NCI-H146 (cell line): ENCODE measurements at places on chromosomes 1 and 21.

DNA sequence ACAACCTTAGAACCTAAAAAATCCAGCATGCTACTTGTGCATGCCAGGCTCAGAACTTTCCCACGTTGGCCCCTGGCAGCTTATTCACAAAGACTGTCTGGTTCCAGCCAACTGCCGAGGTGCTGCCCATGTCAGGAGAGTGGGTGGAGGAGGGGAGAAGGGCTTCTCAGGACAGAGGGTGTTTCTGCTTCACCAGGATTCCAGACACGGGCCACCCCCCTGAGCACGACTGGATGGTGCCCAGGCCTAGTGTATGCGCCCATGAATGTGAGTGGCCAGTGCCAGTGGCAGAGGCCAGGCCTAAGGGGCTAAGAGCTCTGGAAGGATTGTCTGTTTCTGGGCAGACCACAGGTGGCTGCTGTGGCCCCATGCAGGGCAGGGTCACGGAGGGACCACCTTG, 148.2 kb upstream of the COL6A1 start:
- DNase-seq = no peak

GRCh38 chr1:36852586-36852985, 181.7 kb downstream of the GRIK3 start:
- DNase-seq = no peak

DNA sequence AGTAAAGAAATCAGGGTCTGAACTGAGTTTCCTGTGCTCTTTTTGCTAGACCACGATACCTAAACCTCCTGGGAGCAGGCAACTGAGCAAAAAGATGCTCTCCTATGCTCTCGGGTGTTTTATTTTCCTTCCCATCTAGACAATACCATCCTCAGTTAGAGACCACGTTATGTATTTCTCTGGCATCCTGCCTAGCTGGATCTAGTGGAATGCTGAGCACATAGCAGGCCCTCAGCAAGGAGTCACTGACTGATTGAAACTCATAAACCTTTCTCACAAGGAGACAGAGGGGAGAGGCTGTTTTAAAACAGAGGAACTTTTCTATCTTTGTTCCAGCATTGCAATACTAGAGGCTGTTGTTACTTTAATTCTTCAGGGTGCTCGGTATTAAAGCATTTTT, 168.0 kb downstream of the CYYR1 start:
- DNase-seq = no peak

- DNase-seq = no peak
Observed at GRCh38 chr1:43442756-43443155, 11.0 kb downstream of the HYI start.

GRCh38 chr1:10823000-10823401, 26.6 kb upstream of the CASZ1 start:
- DNase-seq = no peak

GRCh38 chr21:45333583-45334121, 46.0 kb upstream of the POFUT2 start:
- DNase-seq = no peak

DNA sequence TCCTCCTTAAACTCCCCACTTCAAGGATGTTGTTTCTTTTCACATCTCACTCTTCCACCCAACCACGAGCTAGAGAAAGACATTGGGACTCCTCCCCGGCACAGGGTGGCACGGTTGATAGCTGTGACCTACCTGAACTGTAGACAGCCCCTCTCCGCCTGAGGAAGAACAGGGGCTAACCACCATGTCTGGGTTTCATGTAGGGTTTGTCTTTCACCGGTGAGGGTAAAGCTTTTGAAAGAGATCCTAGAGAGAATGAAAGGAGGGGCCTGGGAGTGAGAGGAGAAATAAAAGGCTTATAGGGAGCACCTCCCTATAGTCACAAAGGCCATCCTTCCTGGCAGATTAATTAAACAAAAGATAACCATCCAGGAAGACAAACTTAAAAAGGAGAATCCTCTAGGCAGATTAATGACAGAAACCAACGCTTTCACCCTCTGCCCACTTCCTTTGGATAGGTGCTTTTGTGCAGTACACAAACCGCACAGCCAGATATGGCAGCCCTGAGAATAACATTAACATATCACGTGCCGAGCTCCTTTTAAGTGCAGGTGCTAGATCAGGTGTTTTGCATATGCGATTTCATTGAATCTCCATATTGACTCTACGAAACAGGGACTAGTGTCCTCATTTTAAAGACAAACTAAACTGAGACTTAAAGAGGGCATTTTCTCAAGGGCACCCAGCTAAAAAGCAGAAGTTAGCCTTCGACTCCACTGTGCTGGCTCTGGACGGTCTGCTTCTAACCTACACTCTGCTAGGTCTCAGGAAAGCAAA, 178.1 kb upstream of the RUNX1 start:
- DNase-seq = peak; percentile 83

DNA sequence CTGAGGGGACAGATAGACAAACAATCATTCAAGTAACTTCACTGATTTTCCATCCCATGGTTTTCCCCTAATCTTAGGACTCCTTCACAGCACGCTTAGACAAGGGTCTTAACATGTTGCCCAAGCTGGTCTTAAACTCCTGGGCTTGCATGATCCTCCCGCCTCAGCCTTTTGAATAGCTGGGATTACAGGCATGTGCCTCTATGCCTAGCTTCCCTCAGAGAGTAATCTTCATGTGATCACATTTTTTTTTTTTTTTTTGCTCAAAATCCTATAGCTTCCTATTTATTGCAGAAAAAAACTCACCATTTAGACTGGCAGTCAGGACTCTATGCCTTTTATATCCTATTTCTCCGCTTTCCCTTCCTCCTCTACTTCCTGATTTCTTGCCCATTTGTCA, 90.4 kb upstream of the DPH5 start:
- DNase-seq = no peak

DNA sequence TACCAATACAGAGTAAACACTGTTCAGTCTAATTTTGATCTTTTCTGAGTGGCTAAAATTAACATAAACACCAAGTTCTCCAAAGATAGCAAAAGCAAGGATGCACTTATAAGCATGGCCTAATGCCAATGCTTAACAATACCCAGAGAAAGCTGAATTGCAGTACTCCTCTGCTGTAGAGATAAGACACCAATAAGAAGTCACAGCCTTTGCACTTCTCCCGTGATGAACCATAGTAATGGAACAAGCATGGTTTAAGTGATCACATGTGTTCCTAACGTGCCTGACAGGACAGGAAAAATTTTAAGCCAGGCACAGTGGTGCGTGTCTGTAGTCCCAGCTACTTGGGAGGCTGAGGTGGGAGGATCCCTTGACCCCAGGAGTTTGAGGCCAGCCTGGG, 5.6 kb downstream of the PRDX1 start:
- DNase-seq = no peak

DNA sequence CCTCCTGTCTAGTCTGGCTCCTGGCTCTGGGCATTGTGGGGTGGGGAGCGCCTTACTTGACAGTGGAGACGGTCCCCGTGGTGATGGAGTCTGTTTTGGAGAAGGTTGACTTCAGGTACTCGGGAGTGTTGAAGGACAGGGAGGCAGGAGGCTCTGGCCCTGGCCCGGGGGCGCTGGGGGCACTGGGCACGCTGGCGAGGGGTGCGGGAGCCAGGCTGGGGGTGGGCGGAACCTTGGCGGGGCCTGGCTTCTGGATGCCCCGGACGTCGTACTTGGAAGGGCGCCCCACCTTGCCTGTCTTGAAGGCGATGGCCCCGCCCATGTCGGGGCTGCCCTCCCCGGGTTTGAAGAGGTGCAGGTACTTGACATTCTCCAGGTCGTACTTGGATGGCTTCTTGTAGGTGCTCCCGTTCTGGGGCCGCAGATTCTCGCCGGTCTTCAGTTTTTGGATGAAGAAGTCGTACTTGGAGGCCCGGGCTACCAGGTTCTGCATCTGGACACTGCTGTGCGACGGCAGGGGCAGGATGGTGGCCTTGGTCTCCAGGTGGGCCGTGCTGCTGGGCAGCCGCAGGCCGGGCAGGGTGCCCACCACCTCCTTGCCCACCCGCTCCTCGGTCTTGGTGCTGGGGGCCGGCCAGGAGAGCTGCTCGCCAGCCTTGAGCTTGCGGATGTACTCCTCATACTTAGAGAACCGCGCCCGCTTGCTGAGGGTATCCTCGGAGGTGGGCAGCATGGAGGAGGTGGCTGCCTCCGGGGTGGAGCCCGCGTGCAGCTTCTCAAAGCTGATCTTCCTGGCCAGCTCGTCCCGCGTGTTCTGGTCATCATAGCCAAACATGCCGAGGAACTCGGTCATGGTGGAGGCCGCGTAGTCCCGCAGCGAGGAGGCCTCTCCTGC, 136.6 kb downstream of the CASZ1 start:
- DNase-seq = no peak

DNA sequence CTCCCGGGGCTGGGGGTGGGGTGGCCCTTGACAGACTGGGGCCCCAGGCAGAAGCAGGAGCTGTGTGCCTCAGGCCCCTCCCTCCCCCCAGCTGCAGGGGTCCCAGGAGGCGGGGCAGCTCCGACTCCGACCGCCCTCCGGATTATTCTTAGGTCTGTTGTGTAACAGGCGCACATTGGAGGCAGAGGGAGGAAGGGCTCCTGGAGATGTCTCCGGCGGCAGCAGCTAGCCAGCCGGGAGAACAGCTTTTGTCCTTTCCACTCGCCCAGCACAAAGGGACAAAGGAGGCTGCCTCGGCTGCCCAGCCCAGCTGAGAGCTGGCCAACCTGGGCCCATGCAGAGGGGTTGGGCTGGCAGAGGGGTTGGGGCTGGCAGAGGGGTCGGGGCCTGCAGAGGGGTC, 29.7 kb upstream of the PLCH2 start:
- DNase-seq = no peak

GRCh38 chr1:183215076-183215720, 29.1 kb downstream of the LAMC2 start:
- DNase-seq = peak; percentile 35

DNA sequence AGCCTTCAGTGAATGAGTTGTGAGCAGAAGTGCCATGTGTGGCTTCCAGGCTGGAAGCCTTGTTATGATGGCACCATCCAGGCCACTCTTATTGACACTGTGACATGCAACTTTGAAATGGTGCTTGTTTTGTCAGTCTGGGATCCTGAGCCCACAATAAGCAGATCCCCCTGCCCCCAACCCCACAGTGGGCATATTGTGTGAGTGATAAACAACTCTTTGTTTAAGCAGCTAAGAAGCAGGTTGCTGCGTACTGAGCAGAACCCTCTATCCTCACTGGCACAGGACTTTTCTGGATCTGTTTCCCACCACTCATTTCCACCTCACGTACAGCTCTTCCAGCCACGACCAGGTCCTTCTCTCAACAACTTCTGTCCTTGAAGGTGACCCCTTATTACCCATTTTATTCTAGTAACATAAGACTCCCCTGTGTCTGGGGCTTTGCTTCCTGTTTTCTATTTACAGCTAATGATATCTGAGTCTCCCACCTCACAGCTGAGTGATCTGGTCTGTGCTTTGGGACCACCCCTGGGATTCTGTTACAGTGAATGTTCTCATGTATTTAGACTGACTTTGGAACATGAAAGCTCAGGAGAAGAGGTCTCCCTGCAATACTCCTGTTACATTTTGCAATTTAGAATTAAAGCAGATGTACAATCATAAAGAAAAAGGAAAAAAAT, 375.5 kb downstream of the PCP4 start:
- no peak for DNase-seq

DNA sequence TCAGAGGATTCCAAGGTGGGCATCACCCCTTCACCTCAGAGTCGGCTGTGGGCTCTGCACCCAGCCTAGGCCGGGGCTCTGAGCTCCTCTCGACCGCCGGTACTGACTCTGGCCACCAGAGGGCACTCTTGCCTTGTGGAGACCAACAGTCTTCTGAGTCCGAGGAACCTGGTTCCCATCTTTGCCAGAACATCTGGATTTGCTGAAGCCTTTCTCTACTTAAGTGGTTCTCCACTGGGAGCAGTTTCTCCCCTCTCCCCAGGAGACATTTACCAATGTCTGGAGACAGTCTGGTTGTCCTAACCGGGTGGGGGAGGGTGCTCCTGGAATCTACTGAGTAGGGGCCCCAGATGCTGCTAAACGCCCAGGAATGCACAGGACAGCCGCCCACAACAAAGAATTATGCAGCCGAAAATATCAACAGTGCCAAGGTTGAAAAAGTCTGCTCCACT, 9.4 kb downstream of the ETV3L start:
- DNase-seq = peak; percentile 59

DNA sequence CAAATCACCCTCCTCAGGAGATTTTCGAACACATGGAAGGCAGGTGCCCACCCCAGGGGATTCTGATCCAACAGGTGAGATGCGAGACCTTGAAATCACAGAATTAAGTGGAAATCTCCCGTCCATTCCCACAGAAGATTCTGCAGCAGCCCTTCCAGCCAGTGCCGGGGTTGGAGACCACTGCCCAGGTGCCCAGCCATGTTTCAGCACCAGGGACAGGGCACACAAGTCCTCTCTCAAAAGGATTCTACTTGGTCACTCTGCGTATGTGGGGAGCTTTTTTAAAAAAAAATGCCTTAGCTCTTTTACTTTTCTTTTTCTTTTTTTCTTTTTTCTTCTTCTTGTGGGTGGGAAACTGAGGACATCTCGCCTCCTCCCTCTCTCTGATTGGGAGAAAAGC, 80.7 kb downstream of the VWA5B1 start:
- no peak for DNase-seq

DNA sequence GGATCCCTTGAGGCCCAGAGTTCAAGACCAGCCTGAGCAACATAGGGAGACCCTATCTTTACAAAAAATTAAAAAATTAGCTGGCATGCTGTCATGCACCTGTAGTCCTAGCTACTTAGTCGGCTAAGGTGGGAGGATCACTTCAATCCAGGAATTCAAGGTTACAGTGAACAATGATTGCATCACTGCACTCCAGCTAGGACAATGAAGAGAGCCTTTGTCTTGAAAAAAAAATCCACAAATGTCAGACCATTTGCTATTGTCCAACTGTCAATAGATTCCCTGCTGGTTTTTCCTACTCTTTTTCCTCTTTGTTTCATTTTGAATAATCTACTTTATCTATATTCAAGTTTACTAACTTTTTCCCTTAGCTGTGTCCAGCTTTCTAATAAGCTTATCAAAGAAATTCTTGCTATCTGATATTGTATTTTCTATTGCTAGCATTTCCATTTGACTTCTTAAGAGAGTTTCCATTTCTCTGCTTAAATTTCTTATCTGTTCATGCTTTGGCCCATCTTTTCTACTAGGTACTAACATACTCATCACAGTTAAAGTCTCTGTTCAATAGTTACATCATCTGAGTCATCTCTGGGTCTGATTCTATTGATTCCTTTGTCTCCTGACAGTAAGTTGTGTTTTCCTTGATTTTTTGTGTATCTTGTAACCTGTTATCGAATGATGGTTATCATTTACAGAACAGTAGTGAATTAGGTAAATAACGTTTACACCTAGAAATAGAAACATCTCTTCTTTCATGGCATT, 14.8 kb downstream of the MT1HL1 start:
- no peak for DNase-seq

DNA sequence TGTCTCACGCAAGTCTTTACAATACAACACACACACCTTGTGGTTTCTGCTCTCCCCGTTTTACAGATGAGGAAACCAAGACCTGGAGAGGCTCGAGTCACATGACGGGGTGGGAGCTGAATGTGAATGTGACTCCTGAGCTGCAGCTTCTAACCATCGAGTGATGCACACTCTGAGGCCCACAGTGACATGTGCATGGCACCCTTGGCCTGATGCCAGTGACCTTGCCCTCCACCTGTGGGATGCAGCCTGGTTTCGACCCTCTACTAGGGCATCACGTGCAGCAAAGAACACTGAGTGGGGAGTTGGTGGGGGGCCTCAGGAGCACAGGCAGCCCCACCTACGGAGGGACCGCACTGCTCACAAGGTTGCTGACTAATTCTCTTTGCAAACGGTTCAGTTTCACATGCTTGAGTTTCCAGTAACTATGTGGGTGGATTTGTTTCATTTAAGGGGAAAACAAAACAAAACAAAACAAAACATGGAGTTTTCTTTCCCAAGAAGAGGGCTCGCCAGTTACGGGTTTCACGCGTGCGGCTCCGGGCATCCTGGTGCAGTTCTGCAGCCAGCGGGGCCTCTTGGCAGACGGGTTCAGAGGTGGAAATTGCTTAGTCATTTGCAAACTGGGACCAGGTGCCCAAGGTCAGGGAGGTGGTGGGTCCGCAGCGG, 22.9 kb downstream of the SPSB1 start:
- no peak for DNase-seq
